ENCODE measurements at places on chromosomes 12 and 14.
A peak's percentile ranks its signal among the peaks of the same experiment; 100 is the strongest.

DNA sequence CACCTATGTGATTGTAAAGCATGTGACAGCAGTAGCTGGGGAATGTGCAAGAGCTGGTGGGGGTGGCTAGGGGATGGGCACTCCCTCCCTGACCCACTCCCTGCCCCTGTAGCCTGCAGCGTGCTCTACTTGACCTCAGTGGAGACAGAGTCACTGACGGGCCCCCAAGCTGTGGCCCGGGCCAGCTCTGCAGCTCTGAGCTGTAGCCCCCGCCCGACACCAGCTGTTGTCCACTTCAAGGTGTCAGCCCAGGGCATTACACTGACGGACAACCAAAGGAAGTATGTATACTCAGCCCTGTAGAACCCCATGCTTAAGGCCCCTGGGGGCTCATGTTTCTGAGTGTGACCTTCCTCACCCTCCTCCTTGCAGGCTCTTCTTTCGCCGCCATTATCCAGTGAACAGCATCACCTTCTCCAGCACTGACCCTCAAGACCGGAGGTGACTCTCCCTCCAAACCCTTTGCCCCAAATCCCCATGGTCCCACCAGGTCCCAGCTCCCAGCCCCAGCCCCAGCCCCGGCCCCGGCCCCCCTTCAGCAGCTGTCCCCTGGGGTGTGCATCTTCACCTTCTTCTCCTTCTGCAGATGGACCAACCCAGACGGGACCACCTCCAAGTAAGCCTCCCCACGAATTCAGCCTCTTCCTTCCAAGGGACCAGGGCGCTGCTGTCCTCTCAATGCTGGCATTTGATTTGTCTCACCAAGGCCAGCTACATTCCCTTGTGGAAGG, 13.3 kb downstream of the TNS2 start:
- no peak for DNase-seq

DNA sequence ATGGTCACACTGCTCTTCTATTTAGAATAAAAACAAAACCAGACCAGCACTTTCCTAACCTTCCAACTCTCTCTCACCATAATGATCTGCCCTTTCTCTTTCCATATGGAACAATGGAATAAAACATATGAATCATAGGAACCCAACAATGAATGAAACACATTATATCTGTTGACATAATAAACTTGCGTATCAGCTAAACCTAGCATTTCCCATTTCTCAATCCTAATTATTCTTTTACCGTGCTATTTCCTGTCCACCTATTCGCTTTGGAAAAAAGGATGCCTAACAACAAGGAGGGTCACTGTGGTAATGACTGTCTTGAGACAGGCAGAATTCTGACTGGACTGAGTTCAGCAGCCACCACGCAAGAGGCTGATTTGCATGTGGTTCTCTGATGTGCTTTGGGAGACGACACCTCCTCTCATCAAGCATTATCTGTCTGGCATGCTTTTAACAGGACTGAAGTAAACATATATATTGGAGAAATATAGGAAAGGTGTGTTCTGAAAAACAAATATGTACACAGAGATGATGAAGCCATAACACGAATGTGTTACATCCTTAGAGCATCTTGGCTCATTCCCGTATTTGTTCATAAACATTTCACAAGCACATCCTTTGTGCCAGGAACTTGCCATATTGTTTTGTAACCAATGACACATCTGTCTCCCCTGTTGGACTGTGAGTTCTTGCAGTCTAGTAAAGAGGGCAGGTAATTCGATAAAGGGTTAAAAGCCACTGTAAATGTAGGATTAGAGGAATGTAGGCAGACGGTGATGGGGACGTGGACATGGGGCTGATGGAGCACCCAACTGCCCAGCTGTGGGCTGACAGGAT, 87.7 kb downstream of the PTPRB start:
- DNase-seq = no peak

DNA sequence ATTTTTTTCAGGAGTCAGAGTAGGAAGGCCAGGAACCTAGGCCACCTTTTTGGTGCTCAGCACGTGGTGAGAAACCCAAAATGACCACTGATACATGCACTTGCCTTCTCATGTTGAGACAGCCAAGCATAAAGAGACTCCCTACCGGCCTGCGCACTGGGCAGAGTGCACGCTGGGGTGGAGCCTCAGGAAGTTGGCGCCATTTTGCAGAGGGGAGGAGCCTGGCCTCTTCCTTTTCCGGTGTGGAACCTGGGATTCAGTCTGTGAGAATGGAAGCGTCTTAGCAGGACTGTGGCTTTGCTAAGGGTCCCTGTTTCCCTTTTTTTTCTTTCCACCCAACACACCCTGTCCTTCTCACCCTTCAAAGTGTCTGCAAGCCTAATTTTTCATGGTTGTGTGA, 62.9 kb upstream of the RTRAF start:
- no peak for DNase-seq

DNA sequence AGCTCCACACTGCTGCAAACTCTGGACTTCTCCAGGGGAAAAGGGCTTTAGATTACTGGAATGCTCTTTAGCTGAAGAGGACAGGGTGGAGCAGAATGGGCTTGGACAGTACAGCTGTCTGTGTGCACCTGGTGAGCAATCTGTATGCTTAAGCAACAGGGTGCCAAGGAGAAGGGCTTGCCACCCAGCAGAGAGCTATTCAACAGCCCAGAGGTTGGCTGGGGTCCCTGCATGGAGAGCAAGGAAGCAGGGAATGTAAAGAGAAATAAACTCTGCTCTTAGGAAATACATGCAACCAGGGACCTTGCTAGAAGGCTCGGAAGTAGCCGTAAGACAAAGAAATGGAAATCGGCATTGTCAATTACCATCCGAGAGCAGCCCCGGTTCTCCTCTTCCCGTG, 53.0 kb upstream of the CORO1C start:
- DNase-seq = no peak

DNA sequence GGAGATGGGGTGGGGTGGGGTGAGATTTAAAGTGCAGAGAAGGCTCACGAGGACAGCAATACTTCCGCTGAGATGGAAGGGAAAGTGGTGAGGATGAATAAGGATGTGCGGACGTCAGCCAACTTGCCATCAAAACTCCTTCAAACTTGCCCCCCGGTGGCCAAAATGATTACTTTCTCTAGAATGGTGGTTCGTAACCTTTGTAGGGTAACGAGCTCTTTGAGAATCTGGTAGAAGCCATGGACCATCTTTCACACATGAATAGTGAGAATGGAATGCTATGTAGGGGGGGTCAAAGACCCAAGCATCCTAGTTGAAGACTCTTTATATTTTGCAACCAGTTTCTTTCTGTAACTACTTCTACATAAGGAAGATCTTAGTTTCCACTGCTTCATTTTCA, 245.9 kb upstream of the DDHD1 start:
- DNase-seq = no peak

DNA sequence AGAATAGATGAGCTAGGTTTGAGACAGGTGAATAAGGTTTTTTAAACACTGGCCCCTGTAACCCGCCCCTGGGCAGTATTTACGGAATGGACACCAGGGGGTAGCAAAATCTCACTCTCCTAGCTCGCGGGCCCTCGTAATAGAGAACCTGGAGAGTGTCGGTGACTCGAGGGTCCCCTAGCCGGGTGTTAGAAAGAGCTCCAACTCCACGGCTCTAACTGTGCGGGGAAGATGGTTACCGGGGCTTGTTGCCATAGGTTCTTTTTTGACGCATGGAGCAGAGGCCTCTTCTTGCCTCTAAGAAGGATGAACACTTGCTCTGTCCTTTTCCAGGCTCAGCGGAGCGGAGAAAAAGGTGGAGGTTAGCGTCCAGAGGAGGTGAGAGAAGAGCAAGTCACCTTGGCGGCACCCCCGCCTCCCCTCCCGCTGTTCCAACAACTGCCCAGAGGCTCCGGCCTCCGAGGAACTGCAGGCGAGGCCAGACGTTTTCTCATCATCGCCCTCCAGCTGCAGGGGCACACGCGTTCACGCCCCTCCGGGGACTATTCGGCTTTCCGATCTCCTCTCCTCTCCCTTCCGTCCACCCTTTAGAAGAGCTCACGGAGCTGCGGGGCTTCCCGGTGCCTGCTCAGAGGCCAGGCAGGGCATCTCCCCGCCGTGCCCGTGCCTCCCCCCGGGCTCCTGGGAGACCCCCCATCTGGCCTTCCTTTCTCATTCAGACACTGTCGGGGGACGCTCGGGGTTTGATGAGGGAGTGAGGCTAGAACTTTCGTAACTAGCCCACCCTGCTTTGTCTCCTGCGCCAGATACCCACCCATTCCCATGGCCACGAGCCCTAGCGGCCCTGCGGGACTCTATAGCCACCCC, 1.4 kb upstream of the ARHGEF40 start:
- peak; percentile 23 for DNase-seq

- DNase-seq = no peak
Observed at GRCh38 chr12:466039-466438, 6.3 kb downstream of the B4GALNT3 start.

All from stimulated activated CD8-positive, alpha-beta memory T cell treated with anti-CD3 and anti-CD28 coated beads, Interleukin-2, amount 100 ng/mL, for 1 hour (primary cell).